ENCODE measurements at places on chromosomes 11 and 22.

- no peak for DNase-seq
These were observed 19.4 kb downstream of the SDHD start for GRCh38 chr11:112106070-112106469.

GRCh38 chr11:129804012-129804411 is 11.6 kb upstream of the TMEM45B start:
- no peak for DNase-seq

DNA sequence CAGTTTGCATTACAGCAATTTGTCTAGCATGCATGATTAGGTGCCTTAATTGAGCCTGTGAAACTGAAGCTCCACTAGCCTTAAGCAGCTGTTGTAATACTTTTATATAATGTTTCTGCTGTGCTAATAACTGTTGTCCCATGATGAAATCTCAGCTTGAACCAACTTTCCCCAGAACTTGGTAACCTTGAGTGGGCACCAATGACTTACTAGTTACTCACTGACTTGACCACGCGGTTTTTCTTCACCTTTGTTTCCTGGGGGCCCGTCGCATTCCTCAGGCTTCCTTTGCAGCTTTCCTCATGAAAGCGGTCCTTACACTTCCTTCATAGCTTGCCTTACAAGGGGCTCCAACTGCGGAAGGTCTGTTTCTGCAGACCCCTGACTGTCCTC is 11.2 kb upstream of the GLYATL1 start:
- no peak for DNase-seq

DNA sequence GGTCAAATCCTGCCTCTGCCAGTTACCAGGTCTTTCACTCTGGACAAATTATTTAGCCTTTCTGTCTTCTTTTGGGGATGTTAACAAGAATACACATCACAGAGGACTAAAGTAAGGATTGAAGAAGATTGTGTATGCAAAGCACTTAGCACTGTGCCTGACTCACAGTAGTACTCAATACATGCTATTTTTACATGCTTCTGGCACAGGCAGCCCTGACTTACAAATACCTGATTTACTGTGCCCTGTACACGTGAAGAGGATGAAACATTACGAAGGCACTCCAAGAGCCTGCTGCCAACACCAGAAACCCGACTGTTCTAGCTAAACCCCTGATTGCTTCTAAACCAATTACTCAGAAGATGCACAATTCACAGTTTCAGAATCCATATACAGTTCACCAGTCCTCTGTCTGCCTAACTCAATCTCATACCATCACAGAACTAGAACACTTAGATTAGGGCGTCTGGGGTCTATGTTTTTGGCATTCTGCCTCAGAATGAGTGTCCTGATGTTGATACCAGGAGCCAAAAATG is 300.9 kb upstream of the DDI1 start:
- no peak for DNase-seq

- DNase-seq, result no peak
These were observed 119.5 kb upstream of the VPREB1 start for GRCh38 chr22:22125028-22125578.

DNA sequence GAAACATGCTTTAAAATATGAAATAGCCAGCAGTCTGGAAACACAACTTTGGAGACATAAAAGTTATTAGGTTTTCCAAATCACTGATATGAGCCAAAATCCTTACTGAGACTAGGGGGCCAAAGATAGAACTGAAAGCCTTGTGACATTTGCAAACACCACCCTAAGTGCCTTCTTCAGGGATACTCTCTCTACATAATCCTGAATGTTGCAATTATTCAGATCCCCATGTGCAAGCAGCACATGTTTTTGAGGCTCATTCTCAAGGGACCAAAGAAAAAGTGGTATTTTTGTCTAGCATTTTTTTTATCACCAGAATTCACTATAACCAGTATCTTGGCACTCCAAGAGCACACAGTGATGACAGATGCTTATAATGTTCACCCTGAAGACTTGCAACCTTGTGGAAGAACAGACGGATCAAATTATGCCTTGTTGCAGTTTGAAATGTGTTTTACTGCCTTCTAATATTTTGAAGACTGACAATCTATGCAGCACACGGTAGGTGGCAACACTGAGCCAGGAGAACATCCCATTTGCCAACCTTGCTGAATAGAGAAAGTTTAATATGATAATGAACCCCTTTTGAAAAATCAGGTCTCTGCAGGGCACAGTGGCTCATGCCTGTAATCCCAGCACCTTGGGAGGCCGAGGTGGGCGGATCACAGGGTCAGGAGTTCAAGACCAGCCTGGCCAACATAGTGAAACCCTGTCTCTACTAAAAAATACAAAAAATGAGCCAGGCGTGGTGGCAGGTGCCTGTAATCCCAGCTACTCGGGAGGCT is 78.5 kb downstream of the PLEKHA7 start:
- DNase-seq, result peak; percentile 76

GRCh38 chr11:71929491-71929890 is 645 bp downstream of the RNF121 start:
- no peak for DNase-seq

DNA sequence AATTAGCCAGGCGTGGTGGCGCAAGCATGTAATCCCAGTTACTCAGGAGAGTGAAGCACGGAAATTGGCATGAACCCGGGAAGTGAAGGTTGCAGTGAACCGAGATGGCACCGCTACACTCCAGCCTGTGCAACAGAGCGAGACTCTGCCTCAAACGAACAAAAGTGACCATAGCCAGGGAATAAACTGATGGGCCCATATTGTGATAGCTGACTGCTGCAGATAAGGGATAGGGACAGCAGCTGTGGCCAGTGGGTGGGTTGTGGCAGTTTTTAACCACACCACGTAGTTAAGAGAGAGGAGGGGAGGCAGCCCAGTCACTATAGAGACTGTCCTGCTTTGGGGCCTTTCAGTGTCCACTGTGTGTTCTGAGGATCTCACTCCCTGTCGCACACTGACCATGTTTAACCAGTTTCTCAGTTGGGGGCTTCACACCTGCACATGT is 58.9 kb downstream of the PISD start:
- DNase-seq, result no peak

DNA sequence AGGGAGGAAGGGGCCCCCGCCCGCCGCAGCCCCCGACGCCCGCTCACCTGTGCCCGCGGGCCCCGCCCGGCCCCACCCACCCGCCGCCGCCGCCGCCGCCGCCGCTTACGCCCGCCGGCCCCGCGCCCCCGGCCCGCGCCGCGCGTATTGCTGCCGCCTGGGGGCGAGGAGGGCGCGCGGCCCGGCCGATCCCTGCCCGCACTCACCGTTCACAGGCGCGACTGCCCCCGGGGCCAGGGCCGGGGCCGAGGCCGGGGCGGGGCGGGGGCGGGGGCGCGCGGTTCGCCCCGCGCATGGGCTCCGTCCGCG is 212 bp downstream of the HRAS start:
- DNase-seq, result no peak

DNA sequence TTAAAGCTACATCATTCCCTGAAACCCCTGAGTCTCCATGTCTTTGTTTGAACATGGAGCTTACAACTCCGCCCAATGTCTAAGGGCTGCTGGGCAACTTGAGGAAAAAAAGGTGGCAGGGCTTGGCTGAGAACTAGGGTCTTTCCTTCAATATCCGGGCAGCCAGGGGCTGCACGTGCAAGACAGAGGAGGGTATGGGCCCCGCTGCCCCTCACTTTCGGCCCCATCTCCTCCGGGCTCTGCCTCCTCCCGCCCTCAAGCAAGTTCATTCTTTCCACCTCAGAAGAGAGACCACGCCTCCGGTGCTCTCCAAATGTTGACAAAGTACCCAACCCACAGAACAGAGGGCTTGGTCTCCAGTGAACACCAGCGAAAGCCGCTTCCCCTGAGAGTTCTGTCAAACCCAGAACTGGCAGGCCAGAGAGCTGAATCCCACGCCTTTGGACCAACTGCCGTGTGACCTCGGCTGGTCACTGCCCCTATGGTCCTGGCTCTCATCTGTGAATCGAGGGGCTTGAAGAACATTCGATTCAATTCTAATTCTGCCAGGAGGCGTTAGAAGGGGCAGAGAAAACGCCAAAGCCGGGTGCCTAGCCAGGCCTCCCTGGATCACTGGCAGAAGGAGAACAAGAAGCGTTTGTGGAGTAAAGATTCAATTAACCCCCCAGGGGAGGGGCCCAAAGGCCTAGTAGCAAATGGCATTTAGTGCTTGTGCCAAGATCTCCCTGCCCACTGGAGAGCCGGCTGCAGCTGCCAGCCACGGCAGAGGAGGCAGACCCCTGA is 7.3 kb downstream of the PDGFB start:
- no peak for DNase-seq

- DNase-seq, result no peak
These were observed 27.6 kb upstream of the BAIAP2L2 start for GRCh38 chr22:38137876-38138687.

GRCh38 chr11:75583718-75584658 is 21.9 kb downstream of the SERPINH1 start:
- peak; percentile 48 for DNase-seq

DNA sequence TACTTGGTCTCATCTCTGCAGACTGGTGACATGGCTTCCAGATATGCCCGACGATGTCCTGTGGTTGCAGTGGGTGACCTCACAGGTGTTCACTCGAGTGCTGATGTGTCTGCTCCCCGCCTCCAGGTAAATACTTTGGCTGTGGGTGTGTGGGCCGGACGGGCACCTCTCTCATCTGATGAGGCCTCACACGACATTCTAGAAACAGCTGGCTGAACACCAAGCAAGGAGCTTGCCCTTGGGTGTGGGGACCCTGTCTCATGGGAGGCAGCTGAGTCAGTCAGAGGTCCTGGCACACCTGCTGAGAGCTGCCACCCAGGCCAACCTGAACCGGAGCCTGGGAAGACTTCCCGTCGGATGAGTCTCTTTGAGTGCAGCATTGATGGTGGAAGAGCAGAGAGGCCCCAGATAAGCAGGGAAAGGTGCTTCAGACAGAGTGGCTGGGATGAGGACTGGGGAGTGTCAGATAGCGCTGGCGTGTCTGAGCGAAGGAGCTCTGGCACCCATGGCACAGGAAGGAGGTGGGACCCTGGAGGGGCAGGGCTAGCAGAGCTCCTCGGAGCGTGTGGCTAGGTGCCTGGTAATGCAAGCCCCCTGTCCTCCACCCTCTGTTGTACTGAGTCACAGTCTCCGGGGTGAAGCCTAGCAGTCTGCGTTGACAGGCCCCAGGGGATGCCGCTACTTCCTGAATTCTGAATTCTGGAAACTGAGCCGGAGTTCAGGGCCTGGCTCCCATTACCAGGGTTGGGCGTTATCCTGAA is 10.4 kb upstream of the SAMM50 start:
- no peak for DNase-seq

DNA sequence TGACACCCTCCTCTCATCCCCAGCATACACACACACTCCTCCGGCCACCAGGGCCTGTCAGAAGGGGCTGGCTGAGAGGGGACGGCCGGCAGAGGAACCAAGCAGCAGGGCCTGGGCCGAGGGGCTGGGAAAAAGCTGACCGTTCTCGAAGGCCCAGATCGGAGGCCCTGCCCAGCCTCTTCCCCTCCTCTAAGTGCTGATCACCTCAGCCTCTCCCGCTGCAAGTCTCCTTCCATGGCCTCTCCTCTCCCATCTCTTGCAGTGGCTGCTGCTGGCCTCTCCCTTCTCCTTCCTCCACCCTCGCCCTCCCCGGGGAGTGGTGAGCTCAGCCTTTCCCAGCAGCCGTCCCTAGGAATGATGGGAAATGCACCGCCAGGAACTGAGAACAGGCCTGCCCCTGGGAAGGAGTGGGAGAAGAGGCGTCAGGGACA is 39.6 kb downstream of the ARRB1 start:
- no peak for DNase-seq

DNA sequence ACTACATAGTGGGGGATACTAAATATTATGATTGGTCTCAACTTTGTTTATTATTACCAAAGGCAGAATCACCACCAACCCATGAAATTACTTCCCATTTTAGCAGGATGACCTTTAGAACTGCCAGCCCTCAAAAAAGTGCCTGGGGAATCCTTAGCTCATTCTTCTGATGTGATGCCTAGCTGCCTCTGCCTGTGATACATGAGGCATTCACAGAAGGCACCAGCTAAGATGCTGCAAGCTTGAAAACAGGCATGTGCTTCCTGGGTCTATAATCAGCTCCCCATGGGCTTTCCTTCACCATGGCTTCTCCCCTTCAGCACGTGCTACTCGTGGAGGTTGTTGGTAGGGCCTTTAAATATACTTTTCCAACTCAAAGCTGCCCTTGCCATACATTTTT is 50.4 kb upstream of the ARHGAP20 start:
- DNase-seq, result no peak

- no peak for DNase-seq
These were observed 111.1 kb downstream of the MED15 start for GRCh38 chr22:20618488-20618887.

DNA sequence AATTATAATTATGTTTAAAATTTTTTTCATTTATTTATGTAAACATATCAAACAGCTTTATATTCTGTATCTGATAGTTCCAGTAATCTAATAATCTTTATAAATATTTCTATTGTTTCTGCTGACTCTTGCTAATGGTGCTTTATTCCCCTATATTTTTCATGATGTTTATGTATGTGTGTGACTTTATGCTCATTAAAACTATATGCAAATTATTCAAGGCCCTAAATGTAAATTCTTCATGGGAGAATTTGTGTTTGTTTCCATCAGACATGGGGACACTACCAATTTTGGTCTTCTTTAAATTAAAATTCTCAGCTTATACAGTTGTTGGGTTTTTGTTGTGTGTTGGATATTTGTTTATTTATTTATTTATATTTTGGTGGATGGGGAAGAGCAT is 13.7 kb upstream of the ALKBH3 start:
- no peak for DNase-seq

- DNase-seq, result no peak
These were observed 22.5 kb downstream of the LRRC32 start for GRCh38 chr11:76648061-76648460.

DNA sequence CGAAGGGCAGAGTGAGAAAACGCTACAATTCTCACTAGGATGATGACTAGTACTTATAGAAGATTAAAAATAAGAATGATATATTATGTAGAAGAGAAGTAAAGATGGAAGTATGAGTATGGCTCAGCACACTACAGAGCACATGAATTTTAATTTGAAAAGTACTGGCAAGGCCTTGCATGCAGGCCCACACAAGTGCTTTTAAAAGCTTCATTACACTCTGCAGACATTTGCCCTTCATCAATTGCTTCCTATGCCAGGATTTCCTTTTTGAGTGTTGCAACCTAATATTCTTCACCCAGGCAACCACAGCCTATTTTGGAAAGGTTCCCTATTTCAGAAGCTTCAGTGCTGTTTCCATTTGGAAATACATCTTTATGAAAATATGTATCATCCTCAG is 81.1 kb downstream of the LARGE2 start:
- peak; percentile 87 for DNase-seq

DNA sequence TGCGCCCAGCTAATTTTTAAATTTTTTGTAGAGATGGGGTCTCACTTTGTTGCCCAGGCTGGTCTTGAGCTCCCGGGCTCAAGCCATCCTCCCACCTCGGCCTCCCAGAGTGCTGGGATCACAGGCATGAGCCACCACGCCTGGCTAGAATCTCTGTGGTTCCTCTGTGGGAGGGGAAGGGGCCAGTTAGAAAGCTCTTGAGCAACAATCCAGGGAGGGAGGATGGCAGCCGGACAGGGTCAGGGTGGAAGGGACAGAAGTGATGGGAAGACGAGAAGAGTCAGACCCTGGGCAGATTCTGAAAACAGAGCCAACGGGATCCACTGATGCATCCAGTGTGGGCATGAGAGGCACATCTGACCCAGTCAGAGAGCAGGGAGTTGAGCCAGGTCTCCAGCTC is 38.9 kb upstream of the MN1 start:
- DNase-seq, result no peak
